ENCODE measurements at places on chromosomes 16 and 17.

DNA sequence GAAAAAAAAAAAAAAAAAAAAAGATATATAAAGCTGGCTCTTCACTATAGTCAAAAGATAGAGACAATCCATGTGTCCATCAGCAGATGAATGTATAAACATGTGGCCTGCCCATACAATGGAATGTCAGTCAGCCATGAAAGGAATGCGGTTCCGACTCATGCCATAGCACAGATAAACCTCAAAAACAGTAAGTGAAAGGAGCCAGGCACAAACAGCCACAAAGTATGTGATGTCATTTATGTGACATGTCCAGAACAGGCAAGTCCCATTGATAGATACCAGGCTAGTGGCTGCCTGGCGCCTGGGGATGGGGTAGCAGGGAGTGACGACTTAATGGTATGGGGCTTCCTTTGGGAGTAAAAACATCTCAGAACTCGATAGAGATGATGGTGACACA is 155.7 kb downstream of the CMIP start:
- DNase-seq, result no peak

DNA sequence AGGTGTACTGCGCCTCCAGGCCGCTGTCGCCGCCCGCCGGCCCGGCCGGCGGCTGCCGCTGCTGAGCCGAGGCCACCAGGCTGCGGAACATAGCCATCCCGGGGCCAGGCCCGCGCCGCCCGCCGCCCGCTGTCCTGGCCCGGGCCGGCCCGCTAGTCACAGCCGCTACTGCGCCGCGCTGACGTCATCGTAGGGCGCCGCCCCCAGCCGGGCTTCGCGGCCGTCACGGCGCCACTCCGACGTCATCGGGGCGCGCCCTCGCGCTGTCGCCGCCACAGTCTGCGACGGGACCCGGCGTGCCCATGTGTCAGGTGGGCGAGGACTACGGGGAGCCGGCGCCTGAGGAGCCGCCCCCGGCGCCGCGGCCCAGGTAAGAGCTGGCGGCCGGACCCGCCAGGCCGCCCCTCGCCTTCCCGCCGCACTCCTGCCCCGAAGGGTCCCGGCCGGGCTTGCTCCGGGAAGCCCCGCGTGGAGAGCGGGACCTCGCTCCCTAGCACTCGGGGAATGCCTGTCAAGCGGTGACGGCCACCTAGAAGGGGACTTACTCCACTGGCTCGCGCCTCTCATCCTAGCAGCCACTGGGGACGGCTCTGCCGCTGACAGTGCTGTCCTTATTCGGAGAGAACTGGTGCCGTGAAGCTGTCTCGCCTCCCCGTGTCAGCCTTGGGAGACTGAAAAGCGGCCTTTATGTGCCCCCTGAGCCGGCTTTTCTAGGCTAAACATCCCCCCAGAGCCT is at the start of the genes CTU2 and RNF166:
TSS of gene CTU2 (plus strand) at position 275 of the 736 bp plus-strand sequence. CDS start at position 303, 28 bp downstream.
TSS of gene RNF166 (minus strand) at position 180 of the 736 bp plus-strand sequence. CDS start at position 97, 83 bp downstream.
- DNase-seq, result no peak

DNA sequence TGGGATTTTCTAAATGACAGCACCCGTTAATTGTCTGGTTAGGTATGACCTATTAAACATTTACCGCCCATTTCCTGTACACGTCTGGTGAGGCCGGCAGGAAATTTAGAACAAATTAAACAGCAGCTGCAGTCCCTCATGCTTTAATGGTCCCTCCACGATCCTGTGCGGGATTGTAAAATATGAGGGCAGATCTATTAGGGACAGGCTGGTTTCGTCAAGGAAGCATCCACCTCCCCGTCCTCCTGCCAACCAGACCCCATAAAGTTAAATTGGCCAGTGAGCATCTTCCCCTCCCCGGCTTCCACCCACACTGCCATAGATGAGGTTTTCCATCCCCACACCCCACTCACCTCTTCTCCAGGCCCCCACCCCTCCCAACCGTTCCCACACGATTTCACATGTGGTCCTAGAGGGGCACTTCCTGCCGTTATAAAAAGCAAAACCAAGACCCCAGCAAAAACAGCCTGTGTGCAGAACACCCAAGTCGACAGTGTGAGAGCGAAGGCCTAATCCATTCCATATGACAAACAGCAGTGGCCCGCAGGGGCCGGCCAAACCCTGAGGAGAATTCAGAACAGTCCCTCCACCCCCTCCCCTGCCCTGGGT is 331.9 kb downstream of the FOXL1 start:
- DNase-seq, result no peak

GRCh38 chr17:57898487-57899311 is 48.9 kb upstream of the MRPS23 start:
- no peak for DNase-seq

GRCh38 chr17:58899191-58899590 is 143.5 kb downstream of the PPM1E start:
- no peak for DNase-seq

- DNase-seq, result peak; percentile 22
Observed at GRCh38 chr17:19398301-19399181, 11.6 kb upstream of the MFAP4 start.

DNA sequence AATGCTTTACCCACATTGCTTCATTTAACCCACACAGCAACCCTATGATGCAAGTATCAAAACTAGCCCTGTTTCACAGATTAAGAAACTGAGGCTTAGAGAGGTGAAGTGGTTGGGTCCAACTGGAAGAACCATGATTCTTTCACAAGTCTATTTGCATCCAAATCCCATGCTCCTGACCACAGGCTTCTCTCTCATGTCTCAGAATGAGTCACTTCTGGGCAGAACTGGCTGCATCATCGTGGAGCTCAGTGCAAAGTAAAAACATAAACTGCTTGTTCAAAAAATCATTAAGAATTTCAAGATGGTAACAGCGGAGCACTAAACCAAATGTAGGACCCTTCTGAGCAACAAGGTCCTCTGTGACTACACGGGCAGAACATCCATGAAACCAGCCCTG is 20.2 kb upstream of the CES1 start:
- no peak for DNase-seq

- DNase-seq, result no peak
Observed at GRCh38 chr17:8503807-8504206, 68.1 kb downstream of the NDEL1 start.

DNA sequence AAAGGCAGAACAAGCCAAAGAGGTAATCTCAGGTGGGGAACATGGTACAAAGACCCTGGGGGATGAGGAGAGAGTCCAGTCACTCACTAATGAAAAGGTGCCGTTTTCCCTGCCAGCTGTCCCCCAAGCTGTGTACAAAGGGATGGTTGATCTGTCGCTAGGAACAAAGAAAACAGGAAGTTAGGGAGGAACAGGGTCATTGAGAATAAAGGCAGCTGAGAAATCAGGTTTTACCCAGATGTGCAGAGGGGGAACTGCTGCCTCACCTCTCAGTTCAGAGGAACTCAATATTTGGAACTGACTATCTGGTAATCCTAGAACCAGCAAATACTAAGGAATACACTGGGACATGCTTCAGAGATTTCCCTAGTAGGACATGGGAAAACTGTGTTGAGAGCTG is 1.5 kb downstream of the RSKR start:
- DNase-seq, result no peak

DNA sequence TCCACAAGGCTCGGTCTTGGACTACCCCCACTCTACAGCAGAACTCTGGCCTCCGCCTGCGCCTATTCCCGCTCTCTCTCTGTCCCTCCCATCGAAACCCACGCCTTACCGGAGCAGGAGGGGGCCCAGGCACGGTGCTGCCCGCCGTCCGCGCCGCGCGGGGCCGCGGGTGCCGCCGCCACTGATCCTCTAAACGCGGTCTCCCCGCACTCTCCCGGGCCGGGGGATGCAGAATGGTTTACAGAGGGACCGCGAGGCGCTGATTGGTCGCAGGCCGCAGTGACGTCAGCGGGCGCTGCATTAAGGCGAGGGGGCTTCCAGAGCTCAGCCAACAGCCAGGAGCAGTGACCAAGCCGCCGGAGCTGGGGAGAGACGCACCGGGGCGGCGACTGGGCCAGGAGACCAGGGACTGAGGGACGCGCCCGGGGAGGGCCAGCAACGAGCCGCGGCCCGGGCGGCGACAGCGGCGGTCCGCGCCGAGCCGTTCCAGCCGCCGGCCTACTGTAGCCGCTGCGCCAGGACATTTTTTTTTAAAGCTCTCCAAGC is 747 bp upstream of the LHX1 start:
- DNase-seq, result no peak

GRCh38 chr16:56242740-56243139 is 51.5 kb downstream of the GNAO1 start:
- no peak for DNase-seq

DNA sequence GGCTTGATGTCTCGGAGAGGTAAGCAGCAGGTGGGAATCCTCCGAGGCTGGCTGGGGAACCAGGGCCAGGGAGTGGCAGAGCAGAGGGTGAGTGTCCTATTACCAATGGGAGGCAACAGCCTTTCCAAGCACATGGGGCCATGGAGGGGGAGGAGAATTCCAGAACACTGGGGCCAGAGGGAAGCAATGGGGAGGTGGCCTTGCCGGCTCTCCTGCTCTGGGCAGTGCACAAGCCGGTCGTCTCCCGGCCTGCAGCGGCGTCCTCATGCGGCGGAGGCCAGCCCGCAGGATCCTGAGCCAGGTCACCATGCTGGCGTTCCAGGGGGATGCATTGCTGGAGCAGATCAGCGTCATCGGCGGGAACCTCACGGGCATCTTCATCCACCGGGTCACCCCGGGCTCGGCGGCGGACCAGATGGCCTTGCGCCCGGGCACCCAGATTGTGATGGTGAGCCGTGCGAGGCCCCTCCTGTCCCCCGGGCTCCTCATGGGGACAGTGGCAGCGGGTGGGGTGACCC is 21.9 kb downstream of the SGSH start:
- DNase-seq, result no peak

DNA sequence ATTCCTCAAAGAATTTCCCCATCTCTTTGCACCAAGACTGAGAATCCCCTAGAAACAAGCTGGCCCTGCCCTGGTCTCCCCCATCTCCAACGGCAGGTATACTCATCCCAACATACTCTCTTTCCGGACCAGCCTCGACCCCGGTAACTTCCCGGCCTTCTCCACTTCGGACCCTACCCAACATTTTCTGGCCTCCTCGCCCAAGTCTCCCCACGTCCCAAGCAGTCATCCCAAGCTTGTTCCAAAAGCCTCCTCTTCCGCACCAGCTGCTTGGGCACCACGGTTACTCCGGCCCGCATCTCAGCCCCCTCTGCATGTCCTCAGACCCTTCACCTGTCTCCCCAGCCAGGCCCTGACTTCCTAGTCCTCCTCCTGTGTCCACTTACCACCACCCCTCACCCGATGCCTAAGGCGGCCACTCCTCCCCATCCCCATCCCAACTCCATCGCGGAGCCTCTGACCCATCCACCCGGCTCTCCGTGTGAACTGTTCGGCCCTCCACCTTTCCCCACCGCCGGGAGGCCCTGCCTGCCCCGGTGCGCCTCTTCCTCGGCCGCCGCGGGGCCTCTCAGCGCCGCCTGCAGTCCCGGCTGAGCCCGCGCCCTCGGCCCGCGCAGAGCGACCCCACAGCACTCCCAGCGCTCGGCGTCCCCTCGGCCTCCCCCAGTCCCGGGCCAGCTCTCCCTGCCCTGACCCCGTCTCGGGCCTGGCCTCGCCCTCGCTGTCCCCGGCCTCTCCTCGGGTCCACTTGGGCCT is 994 bp downstream of the PITPNA start:
- DNase-seq, result no peak

DNA sequence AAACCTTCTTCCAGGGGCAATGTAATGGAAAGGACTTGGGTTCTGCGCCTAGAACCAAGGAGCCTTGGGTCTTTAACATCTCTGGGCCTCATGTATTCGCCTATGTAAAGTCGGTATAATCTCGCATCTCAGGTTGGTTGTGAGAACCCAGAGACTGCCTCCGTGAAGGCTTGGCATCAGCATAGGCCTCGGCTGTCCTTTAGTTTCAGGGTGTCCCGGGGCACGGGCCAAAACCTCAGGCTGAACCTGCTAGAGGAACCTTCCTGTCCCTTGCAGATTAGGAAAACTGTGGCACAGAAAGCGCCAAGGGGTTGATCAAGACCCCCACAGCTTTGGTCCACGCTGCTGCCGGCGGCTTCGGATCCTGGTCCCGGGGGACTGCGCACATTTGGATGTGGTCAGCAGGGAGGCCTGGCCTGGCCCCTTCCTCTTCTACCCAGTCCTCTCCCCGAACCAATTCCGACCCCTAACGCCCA is 772 bp upstream of the PHAF1 start:
- DNase-seq, result no peak

DNA sequence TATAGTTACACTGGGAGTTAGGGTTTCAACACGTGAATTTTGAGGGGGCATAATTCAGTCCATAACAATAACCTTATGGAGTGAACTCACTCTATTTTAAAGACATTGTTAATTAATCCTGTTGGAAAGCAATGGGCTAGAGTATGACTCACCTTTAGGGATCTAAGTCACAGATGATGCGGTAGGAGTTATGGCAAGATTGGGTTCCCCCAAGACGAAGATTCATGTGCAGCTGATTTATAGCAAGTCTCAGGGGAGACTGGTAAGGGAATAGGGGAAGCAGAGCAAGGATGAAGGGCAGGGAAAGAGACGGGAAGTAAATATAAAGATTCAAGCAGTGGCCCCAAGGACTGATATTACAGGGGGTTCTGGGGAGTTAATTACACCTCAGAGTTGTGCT is 159.6 kb upstream of the DNAH9 start:
- DNase-seq, result no peak

DNA sequence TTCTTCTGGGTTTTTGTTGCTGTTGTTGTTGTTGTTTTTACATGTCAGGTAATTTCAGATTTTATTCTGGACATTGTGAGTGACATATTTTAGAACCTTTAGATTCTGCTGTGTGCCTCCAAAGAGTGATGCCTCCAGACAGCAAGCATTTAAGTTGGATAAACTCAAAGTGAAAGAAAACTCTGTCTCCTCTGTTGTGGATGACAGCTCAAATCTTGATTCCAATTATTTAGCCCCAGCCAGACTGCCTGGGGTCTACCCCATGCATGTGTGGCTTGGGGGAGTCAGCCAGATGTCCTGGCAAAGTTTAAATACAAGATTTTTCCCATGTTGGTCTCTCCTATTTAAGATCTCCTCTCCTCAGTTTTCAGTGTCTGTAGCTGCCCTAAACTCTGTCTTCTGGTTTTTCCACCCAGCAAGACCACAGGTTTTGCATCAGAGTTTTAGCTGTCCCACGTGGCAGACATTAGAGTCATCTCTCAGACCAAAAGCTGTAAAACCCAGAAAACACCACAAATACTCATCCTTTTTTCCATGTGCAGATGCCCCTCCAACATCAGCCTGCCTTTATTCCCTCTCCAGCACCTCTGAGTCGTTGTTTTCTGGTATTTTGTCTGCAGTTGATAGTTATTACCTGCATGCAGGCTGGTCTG is 19.4 kb upstream of the ZNF469 start:
- DNase-seq, result no peak

- no peak for DNase-seq
Observed at GRCh38 chr17:61734466-61734865, 128.9 kb downstream of the BRIP1 start.

GRCh38 chr17:44779211-44780025 is 20.6 kb downstream of the ADAM11 start:
- DNase-seq, result no peak

- no peak for DNase-seq
Observed at GRCh38 chr17:12538003-12538402, 127.7 kb upstream of the MYOCD start.

DNA sequence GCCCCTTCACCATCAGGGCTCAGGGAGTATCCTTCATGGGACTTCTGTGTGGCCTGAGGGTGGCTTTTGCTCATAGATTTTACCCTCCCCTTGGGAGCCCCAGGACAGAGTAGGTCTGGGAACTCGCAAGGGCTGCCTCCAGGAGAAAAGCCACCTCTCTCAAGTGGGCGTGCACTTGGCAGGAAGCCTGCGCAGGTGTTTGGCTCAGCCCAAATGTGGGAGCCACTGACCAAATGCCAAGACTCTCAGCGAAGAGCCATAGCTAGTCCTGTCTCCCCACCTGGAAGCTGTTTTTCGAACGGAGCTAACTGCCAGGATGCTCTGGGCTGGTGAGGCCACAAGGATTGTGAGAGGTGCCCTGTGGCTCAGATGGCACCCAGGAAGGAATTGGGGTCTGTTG is 2.0 kb upstream of the HSD17B2 start:
- DNase-seq, result no peak
